ENCODE measurements at places on chromosomes 1 and 21.

DNA sequence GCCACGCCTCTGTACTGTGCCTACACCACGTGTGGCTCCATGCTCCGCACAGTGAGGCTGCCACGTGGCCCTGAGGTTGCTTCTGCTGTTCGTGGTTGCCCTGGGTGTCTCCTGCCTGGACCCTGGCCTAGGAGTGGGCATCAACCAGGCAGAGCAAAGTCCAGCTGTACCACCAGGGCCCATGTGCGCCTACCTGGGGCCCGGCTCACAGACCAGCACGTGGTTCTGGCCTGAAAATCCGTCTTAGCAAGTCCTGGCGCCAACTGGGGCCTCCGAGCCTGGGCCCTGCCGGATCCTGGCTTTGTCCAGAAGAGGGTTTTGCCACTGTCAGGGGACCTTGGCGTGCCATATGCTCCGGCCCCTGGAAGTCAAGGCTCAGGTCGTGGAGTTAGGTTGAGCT, 107.1 kb upstream of the TTC34 start:
- no peak for DNase-seq

DNA sequence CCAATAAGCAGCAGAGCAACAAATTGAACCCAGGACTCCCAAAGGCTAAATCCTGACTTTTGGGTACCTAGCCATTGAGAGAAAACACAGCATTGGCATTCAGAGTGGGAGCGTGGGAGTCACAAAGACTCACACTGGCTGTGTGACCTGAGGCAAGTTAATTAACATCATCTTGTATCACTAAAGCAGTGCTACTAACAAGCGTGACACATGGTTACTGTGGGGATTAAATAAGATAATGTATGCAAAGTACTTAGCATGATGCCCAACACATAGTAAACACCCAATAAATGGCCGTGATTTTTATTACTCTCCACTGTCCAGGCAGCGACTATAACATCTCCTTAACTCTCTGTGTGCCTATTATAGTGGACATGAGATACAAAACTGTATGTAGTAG, 73.3 kb downstream of the CD34 start:
- no peak for DNase-seq

GRCh38 chr1:110606657-110607535, 738 bp upstream of the KCNA2 start:
- DNase-seq, result no peak

DNA sequence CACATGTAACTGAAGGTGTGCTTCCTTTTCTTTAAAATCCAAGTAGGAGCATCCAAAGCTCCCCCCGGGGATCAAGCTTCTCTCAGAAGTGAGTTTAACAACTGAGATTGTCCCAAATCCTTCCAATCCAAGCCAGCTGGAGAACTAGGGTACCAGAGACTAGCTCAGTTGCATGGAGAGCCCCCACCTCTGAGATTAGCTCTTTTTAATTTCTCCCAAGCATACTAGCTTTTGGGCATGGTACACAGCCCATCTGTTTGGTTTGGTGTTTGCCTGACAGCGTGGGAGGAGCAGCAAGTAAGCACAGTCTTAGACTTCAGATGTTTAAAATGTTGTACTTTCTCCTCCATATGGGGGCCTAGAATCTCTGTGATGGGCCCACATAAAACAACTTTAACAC, 142.8 kb downstream of the ASTN1 start:
- no peak for DNase-seq

- no peak for DNase-seq
Observed at GRCh38 chr1:153849487-153850185, 73.1 kb downstream of the GATAD2B start.

- peak; percentile 1 for DNase-seq
Observed at GRCh38 chr1:55640708-55641473, 425.7 kb upstream of the USP24 start.

DNA sequence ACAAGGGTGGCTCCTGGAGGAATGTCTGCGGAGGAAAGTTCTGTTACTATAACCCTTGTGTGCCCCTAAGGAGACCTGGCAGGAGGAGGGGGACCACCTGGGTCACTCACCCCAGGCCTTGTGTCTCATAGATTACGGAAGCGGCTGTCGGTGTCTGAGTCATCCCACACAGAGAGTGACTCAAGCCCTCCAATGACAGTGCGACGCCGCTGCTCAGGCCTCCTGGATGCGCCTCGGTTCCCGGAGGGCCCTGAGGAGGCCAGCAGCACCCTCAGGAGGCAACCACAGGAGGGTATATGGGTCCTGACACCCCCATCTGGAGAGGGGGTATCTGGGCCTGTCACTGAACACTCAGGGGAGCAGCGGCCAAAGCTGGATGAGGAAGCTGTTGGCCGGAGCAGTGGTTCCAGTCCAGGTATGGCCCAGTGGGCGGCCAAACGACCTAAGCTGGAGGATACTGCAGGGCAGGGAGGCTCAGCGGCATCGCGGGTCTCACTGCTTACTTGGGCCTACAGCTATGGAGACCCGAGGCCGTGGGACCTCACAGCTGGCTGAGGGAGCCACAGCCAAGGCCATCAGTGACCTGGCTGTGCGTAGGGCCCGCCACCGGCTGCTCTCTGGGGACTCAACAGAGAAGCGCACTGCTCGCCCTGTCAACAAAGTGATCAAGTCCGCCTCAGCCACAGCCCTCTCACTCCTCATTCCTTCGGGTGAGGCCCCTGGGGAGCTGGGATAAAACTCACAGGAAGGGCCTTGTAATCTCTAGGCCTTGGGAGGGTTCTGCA, 101.4 kb downstream of the PIK3R3 start:
- no peak for DNase-seq

DNA sequence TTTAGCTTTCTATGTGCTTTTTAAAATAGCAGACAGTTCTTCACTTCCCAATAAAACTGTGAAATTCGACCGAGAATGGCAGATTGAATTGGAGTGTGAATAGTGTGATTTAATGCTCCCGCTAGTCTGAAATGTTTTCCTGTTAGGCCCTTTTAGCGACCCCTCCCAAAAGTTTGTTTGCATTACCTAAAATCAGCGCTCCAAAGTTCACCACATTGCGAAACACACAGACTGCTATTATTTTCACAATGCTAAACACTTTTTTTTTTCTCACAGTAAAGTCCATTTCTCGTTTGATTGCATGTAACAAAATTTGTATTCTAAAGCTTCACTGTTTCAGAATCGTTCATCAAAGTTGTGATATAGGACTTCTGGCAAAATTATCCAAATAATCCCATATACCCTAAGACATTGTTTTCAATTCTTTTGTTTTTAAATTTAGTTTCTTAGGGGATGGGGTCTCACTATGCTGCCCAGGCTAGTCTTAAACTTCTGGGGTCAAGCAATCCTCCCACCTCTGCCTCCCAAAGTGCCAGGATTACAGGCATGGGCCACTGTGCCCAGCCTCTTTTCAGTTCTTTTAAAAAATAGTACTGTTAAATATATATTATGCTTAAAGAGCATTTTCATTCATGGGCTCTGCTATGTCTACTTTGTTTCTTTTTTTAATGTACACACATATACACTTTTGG, 76.5 kb upstream of the USH2A start:
- no peak for DNase-seq

DNA sequence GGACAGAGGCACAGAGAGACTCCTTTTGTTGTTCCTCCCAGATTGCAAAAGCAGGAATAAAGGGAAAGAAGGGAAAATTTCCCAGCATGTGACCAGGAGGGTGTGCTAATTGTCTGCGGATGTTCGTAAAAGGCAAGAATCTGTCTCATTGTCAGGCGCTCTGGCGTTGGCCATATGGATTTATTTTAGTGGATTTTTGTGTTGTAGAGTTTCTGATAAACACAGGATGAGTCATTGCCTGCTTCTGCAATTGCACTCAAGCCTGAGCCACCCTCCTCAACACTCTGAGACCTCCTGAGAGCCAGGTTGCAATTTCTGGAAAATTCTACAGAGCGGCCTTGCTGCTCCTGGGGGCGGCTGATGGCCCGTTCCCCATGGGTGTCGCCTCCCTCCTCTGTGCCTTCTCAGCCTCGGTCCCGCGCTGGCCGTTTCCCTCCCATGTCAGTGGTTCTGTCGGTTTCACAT, 227.7 kb downstream of the KAZN start:
- no peak for DNase-seq

DNA sequence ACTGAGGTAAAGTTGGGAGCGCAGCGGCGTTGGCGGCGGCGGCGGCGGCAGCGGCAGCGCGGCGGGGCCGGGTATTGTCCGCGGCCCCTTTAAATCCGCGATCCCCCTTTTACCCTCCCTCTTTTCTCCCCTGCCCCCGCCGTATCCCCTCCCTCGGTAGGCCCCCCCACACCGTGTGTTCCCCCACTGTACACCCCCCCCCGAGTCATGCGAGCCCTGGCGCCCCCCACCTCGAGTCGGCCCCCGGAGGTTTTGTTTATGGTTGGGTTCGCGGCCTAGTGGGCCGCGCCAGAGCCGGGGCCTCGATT, 169 bp downstream of the UBAP2L start:
- DNase-seq, result no peak

DNA sequence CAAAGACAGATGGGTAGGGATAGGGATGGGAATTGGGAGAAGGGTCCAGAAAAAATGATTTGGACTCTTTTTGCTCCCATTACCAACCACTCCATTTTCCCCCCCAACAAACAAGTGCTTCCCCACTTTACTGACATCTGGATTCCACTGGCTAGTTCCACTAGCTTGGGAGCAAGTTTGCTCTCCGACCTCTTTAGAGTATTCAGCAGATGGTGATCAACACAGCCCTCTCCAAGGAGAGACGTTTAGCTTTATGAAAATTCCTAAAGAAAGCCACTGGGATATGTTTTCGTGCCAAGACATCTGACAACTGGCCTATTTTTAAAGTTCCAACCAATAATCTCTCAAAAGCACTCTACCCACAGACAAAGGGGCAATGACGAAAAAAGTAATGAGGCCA, 50.3 kb downstream of the ITPKB start:
- DNase-seq, result no peak

- DNase-seq, result no peak
Observed at GRCh38 chr1:5585256-5585655, 407.0 kb downstream of the NPHP4 start.

DNA sequence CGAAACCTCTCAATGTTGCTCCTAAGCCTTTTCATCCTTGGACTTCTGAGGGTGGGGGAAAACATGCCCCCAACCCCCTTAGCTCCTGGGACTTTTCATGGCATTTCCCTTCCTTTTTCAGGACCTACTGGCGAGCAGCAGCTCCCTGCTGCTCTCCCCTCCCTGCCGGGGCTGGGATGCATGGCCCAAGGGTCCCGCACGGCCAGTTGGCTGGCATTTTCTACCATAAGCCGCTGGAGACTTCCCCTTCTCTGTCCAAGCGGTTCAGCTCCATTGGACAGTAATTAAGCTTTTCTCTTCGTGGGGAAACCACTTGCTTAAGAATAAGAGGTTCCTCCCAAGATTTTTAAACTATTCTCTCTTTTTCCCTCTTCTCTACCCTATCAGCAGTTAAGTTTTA, 52.8 kb downstream of the FCRL5 start:
- no peak for DNase-seq

GRCh38 chr1:231694075-231694431, 67.5 kb downstream of the DISC1 start:
- DNase-seq, result no peak

GRCh38 chr1:172727956-172728603, 69.2 kb downstream of the FASLG start:
- DNase-seq, result peak; percentile 57

- no peak for DNase-seq
Observed at GRCh38 chr1:8329439-8329838, 11.5 kb downstream of the SLC45A1 start.

DNA sequence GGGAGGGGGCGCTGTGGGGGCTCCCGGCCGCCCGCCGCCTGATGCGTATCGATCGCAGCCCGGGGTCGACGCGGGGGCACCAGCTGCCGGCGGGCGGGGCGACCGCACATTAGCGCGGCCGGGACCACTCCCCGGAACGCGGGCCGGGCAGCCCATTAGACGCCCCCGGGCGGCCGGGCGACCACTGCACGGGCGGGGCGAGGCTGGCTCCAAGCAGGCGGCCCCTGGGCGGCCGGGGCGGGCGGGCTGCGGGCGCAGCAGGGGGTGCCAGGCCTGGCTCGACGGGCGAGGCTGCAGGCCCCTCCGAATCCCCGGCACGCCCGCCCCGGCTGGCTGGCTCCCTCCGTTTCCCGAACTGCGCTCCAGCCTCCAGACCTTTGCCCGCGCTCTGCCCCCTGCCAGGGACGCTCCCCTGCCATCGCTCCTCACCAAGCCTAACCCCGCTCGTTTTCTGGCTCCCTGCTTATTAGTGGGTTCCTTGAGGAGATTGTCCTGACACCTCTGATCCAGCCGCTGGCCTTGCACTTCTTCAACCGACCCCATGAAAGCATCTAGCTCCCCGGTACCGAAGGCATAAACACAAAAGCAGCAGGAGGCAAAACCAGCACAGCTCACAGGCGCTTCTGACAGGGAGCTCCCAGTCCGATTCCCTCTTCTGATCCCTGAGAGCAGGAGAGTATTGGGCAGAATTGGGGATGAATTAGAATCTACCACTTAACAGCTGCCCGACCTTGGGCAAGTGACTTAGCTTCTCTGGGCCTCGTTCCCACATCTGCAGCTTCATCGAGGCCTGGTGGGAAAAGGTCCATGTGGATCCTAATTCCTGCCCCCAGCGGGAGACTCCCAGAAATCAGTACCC, 92.6 kb upstream of the CASZ1 start:
- DNase-seq, result no peak

- DNase-seq, result no peak
Observed at GRCh38 chr1:214823311-214824117, 220.5 kb downstream of the CENPF start.

DNA sequence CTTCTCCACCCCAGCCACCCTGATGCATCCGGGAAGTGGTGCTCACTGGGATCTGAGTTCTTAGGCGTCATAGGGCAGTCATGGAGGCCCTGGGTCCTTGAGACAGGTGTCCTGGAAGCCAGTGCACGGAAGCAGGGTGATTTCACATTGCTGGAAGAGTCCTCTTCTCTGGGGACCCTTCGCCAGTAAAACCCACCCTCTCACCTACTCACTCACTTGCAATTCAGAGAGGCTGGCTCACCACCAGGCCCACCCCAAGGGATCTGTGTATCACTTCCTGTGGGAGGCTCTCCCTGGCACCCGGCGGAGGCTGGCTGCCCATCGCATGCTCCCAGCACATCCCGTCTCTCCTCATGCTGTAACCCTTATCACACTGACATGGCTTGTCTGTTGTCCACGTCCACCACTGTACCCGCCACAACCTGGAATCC, 40.2 kb upstream of the EPS8L3 start:
- no peak for DNase-seq

DNA sequence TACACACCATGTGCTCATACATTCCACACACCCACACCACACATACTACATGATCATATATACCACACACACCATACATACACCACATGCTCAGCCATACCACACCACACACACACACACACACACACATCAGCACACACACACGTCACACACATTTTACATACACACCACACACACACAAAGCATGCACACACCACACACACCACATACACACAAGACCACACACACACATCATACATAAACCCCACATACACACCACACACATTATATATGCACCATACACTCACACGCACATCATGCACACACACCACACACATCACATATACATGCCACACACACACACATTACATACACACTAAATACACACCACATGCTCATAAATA, 124.5 kb upstream of the ERG start:
- no peak for DNase-seq

DNA sequence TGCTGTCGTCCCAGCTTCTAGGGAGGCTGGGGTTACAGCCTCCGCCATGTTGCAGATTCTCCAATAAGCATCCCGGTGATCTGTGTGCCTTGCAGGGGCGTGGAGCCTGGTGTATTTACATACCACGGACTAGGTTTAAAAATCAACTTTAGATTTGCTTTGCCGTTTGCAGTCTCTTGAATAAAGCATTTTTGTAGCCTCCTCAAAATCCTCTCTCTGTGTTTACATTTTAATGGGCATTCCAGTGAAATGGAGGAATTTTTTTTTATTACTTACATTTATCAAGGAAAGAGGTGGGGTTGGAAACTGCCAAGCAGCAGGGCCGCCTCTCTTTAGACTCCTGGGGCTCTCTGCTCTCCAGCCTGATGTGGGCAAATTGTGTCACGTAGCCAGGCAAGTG, 437.5 kb upstream of the VAMP3 start:
- DNase-seq, result no peak

Measured in CD4-positive, alpha-beta T cell treated with Interleukin-15 for 4 hours (primary cell).